ENCODE measurements at places on chromosomes 3 and 15. TPM values are rescaled to one million over a fixed set of nuclear protein-coding genes. Genes with fewer than 3 reads are reported as not detected.

The ALDH1A2 gene
- total RNA-seq: 3.3 TPM

The CPEB1 gene
- 2.0 TPM for total RNA-seq

The ALDH1L1 gene
- 1.6 TPM for total RNA-seq

The FEZF2 gene
- total RNA-seq: 12.2 TPM

The ATP13A3 gene
- 146 TPM for total RNA-seq
